ENCODE measurements at places on chromosomes 7 and 10.

DNA sequence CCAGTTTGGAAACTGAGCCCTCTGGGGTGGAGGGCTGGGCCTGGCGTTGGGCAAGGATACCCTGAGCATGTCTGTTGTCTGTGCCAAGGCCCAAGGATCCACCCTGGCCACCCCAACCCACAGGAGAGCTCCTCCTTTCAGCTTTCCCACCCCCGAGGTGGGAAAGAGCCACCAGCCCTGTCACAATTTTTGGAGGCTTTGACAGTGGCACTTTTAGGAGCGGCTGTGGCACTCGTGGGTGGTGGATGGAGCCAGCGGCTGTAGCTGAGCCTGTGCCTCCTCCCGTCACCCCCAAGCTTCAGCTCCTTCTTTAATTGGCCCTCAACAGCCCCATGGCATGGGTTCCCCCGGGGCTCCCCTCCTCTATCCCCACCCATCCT is 18.2 kb upstream of the ZNF862 start:
- DNase-seq = no peak

DNA sequence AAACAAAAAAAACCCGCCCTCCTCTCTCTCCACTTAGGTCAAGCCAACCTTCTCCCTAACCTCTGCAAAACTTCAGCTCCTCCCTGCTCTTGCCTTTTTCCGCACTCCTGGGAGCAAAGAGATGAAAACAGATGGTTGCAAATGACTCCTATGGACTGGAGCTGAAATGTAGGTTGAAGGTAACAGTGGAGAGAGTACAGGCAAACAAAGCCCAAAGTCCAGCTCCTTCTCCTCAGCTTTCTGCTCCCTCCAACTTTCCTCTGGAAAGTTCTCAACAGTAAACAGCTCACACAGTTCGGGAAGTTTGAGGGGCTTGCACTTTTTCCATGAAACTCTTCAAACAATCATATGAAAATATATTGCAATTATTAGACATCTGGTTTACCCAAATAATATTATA is 90.3 kb downstream of the SLC37A3 start:
- no peak for DNase-seq

GRCh38 chr10:103442031-103442461 is 10.1 kb downstream of the CALHM2 start:
- no peak for DNase-seq

- DNase-seq = no peak
These were observed 56.7 kb downstream of the SCD start for GRCh38 chr10:100403734-100404133.

GRCh38 chr10:52566471-52567246 is 205.9 kb downstream of the MBL2 start:
- DNase-seq = no peak

GRCh38 chr10:23525406-23525805 is 86.5 kb downstream of the OTUD1 start:
- no peak for DNase-seq

- no peak for DNase-seq
These were observed 639.8 kb upstream of the FZD8 start for GRCh38 chr10:36281831-36282331.

- no peak for DNase-seq
These were observed 17.8 kb upstream of the CCDC3 start for GRCh38 chr10:13019280-13019679.

GRCh38 chr7:111081546-111082267 is 9.2 kb upstream of the LRRN3 start:
- DNase-seq = no peak

DNA sequence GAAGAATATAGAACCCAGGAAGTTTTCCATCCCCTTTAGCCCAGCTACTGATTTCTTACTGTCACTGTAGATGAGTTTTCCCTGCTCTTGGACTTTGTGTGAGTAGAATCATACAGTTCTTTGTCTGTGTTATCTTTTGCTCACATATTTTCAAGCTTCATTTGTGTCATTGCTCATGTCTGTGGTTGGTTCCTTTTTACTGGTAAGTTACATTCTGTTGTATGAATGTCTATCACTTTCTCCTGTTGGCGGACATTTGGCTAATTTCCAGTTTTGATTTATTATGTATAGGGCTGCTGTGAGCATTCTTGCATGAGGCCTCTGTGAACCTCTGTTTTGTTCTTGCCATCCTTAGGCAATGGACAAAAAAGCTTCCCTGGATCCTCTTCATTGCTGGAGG is 5.3 kb downstream of the GLRX3 start:
- DNase-seq = no peak

DNA sequence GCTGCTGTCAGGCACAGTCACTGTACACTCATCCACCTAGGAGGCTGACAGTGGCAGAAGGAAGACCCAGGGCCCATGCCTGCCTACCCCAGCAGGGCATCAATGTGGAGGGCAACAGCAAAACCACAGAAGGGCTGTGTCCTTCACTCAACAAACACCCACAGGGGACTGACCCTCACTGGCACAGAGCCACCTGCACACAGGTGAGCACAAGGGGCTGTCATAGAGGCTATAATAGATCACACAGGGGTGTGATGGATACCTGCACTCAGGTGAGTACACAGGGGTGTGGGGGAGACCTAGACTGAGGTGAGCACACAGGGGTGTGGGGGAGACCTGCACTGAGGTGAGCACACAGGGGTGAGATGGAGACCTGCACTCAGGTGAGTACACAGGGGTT is 132.8 kb upstream of the TCERG1L start:
- DNase-seq = no peak

- DNase-seq = no peak
These were observed 96.8 kb downstream of the COL28A1 start for GRCh38 chr7:7438851-7439250.

DNA sequence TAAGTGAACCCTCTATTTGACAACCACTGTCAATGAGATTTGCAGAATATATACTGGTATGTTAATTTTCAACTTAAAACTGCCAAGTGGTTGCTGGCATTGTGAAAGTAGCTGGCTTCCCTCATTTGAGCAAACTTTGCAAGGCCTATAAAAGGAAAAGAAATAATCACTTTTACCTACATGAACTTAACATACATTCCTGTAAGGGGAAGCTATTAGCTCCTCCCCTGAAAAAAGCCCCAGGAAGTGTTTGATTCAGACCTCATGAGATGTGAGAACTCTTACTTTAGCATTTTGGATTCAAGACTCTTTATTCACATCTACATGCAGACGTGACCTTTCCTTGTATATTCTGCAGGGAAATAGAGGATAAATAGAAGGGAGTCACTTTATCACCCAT is 175.6 kb downstream of the OTUD1 start:
- no peak for DNase-seq

- peak; percentile 25 for DNase-seq
These were observed 1.8 kb downstream of the HNRNPF start for GRCh38 chr10:43407148-43407575.

GRCh38 chr10:89891006-89891535 is 189.7 kb downstream of the KIF20B start:
- DNase-seq = no peak

DNA sequence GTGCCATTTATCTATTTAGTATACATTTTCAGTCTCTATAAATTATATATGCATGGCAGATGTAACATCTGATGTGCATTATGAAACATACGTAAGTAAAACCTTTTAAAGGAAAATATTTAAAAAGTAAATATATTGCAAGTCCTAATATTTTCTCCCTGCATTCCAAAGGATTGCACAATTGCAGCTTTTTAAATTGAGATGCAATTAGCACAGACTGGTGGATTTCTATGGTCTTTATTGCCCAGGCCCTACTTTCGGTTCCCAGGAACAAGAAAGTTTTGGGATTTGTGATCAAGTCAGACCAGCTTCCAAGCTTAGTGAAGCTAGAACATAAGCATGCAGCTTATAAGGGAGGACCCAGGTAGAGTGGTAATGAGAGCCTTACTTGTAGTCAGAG is 337.8 kb downstream of the NRG3 start:
- DNase-seq = no peak

DNA sequence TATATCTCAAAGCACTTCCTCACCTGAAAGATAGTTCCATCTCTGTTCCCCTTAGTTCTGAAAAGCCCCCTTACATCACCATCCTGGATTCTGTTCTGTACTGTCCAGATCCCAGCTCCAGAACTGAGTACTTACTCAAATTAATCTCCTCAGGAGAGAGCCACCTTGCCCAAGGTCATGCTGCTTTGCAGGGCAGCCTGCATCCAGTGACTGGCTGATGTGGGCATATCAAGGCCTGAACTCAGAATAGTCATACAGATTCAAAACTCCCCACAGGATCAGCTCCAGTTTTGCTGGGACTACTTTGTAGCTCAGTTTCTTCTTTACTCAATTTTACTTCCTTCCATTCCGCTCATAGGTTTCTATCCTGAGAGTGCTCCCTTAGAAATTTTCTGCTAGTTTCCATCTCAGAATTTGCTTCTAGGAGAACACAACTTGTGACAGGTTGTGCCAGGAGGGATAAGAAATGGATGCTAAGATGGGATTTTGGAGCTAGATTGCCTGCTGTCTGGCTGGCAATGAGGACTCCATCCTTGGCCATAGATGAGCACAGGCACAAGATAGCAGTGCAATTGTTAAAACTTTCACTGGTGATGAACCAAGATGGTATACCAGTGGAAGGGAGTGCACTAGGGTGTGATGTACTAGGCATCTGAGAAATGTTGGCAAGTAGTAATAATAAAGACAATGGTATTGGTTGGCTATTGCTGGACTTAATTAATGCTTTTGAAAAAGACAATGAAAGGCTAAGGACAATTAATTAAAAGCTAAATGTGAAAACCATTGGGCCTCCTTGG is 17.3 kb downstream of the SRGN start:
- DNase-seq = no peak

- DNase-seq = no peak
These were observed 36.2 kb downstream of the COX15 start for GRCh38 chr10:99695761-99696160.

DNA sequence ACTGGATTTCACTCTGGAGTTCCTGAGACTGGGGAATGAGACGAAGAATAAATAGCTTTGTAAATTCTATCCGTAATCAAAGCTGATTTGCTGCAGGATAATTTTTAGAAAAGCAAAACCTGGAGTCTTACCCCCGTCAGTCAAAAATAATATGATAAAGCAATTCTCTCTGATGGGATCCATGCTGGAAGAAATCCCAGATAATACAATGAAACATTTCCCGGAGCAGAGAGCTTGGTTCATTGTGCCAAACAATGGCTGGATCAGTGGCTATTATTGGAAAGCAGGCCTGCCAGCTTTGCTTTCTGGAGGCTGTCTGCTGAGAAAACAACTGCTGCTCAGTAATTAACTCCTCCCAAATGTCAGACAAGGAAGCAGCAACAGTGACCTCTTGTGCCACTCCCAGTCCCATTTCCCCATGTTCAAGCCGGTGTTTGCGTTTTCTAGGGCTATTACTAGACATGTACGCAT is 609.4 kb upstream of the PCDH15 start:
- DNase-seq = peak; percentile 79

GRCh38 chr10:49115796-49116508 is 630 bp upstream of the VSTM4 start:
- DNase-seq = no peak

DNA sequence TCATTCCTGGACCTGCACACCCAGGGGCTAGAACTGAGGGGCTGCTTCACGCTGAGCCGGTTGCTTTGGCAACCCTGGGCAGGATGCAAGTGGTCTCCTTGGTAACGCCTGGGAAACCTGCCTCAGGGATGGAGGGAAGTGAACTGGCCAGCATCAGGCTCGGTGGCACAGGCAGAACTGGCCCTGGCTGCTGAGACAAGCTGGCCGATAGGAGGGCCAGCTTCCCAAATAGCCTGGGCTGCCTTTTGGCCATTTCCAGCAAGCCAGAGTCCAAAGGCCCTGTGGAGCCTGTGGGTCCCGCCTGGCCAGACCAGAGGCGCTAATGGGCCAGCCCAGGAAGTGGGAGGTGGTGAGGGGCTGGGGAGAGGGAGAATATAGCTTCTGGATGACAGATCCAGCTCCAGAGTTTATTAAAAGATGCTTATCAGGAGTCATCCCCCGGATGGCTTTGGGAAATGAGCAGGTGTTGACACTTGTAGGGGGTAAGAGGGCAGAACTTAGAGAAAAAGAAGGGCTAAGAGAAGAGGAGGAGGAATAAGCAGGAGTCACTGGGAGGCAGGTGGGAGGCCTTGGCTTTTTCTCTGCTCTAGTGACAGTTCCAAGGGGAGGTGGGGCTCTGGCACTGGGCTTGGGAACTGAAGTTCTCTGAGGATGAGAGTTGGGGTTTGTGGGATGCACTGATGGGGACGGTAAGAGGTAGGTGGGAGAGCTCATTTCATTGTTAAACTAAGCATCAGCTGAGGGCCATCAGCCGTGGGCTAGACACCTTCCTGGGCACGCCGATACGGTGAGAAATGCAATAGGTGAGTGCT is 9.6 kb downstream of the NEURL1 start:
- no peak for DNase-seq

DNA sequence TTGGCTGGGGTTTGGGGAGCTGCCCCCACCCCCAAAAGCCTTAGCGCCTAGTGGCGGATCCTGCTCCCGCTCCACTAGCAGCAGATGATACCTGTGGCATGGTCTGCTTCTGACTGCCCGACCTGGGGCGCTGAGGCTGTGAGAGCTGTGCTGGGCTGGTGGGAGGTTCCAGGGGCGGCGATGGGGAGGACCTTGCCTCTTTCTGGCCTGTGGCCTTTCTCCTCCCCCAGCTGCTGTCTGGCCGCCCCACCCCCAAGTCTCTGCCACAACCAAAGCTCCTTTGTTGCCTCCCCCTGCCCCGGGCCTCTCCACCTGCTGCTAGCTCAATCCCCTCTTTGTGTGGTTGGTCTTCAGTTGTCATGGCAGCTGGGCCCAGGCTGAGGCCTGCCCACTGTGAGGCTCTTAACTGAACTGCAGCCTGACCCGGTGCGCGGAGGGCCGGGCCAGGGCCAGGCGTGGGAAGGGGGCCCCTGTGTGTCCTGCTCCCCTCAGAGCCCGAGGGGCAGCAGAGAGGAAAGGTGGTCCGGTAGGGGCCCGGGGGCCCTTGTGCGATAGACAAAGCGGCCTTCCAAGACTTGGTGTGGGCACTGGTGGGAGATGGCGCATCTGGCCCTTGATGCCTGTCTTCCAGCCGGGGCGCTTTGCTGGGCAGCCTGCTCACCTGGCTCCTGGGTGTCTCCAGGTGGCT is 4.7 kb downstream of the ZNF775 start:
- DNase-seq = peak; percentile 98

DNA sequence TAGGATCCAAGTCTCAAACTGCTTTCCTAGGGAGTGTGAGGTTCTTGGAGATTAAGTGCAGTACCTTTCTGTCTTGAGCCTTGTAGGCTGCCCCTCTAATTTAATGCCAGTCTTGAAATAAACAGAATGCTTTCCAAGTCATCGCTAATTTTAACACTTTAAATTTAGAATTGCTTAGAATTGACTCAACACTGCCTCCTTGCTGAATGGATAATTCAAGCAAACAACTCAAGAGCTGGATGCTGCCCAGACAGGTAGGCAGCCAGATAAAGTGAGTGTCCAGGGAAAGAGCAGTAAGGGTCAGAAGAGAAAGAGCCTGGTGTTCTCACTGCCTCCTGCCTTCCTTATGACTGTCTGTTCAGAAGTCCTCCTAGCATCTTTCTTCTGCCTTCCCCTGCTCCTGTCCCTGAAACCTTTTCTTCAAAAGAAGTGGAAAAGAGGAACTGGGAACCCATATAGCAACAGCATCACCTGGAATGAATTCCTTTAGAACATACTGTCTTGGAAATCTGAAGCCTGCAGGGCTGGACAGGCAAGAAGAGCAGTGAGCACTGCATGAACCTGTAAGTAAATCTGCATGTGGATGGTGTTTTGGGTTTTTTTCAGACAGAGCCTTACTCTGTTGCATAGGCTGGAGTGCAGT is 3.1 kb upstream of the GOT1 start:
- no peak for DNase-seq

GRCh38 chr10:43385412-43386004 is 14.1 kb downstream of the FXYD4 start:
- DNase-seq = no peak

Data from dorsolateral prefrontal cortex (tissue), 122 donors.